Lower lobe of right lung (tissue), 2 donors: ENCODE measurements at places on chromosomes 1 and 21. TPM values are rescaled to one million over a fixed set of nuclear protein-coding genes. Genes with fewer than 3 reads are reported as not detected.

- H3K4me3 ChIP-seq: no peak overlapping the region
- H3K27me3 ChIP-seq: no peaks in the 10 kb centered on the region
- H3K4me1 ChIP-seq: peaks cover 50% of the 10 kb centered on the region
Observed at GRCh38 chr1:212235857-212236256, 49.4 kb upstream of the PPP2R5A start.

DNA sequence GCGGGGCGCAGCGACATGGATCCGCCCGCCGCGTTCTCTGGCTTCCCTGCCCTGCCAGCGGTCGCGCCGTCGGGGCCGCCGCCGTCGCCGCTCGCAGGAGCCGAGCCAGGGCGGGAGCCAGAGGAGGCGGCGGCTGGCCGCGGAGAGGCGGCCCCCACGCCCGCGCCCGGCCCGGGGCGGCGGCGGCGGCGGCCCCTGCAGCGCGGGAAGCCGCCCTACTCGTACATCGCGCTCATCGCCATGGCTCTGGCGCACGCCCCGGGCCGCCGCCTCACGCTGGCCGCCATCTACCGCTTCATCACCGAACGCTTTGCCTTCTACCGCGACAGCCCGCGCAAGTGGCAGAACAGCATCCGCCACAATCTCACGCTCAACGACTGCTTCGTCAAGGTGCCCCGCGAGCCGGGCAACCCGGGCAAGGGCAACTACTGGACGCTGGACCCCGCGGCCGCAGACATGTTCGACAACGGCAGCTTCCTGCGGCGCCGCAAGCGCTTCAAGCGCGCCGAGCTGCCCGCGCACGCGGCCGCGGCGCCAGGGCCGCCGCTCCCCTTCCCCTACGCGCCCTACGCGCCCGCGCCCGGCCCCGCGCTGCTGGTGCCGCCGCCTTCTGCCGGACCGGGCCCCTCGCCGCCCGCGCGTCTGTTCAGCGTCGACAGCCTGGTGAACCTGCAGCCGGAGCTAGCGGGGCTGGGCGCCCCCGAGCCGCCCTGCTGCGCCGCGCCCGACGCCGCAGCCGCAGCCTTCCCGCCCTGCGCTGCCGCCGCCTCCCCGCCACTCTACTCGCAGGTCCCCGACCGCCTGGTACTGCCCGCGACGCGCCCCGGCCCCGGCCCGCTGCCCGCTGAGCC is 459 bp downstream of the FOXE3 start:
- H3K4me3 ChIP-seq: no peak overlapping the region
- DNase-seq: no peak
- peaks cover 39% of the 10 kb centered on the region for H3K27me3 ChIP-seq
- H3K36me3 ChIP-seq: no peaks in the 10 kb centered on the region

GPR37L1 gene
- total RNA-seq: 0.06 TPM

OLFML3 gene
- 38.9 TPM for total RNA-seq

NEK2 gene
- 0.77 TPM for total RNA-seq

GRCh38 chr21:41794600-41794999 is 27.7 kb upstream of the RIPK4 start:
- H3K4me1 ChIP-seq: no peaks in the 10 kb centered on the region
- H3K27me3 ChIP-seq: no peaks in the 10 kb centered on the region
- H3K36me3 ChIP-seq: peaks cover 10% of the 10 kb centered on the region
- H3K4me3 ChIP-seq: no peak overlapping the region
- no peak for DNase-seq

IQGAP3 gene
- 1.7 TPM for total RNA-seq

DNA sequence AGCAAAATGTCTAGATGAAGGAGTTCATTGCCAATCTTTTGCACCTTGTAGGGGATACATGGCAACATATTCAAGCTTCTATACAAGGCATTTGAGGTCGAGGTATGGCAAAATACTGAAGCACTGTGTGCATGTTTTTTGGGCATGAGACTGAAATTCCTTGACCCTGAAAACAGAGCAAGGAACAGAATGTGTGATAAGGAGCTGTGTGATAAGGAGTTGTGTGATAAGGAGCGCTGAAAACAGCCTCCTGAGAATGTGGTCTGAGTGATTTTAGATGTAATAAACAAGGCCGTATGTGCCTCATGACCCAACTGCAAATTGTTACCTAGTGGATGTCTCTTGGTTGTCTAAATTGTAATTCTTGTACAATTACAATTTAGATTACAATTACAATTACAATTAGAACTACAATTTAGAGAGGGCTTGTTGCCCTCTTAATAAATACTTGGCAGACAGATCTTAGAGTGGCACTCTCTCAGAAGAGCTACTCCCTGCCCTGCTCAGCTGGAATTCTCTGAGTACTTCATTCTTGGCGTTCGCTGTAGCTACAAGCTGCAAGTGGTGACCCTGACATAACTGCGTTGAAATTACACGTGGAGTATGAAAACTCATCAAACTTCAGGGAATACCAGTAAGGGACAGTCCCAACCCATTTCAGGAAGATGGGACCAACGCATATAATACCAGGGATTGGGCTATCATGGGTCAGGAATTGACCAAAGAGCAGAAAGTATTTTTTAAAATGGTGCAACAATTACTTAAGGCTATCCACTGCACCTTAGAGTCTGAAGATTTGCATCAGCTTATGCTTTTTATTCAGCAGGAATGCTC is 20.0 kb upstream of the ITLN1 start:
- H3K36me3 ChIP-seq: no peaks in the 10 kb centered on the region
- H3K27ac ChIP-seq: peak overlapping the region; percentile 53
- no peak for DNase-seq
- H3K27me3 ChIP-seq: no peaks in the 10 kb centered on the region
- peaks cover 10% of the 10 kb centered on the region for H3K4me1 ChIP-seq

GRCh38 chr1:216952864-216953263 is 229.6 kb upstream of the ESRRG start:
- DNase-seq: no peak
- no peak overlapping the region for H3K4me3 ChIP-seq

DNA sequence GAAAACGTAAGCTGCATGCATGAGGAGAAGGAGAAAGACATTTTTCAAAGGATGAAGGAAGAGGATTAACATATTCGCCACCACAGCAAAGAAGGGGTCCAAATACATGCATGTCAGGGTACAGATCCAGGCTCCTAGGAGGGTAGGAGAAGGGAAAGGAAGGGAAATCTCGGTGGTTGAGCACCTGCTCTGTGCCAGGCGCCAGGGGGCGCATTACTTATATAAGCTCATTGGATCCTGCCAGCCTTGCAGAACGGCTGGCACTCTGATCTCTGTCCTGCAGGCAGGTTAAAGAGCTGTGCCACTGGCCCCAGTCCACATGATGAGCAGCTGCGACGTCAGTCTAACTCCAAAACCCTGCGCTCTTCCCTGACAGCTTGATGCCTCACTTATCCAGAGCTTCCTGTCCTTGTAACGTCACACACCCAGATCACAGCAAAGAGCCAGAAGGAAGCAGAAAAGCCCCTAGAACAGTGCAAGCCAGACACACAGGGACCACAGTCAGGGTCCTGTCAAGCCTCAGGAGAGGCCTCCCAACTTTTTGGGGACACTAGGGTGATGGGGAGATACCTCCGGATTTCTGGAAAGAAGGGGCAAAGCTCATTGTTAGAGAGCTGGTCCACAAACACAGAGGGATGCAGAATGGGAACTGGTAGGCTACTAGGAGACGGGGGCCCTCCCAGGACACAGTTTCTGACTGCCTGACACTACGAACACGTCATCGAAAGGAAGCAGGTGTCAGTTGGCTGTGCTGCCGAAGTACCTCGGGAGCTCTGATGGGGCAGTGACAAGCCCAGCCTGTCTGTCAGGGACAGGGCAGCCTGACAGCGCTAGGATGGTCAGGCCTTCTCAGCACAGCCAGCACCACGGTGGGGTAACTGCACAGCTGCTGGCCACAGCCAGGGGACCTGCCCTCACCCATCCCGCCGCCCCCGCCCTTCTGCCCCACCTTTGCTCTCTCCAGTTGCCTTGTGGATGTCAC is 99.1 kb downstream of the BEND5 start:
- no peak overlapping the region for H3K4me3 ChIP-seq
- H3K27me3 ChIP-seq: no peaks in the 10 kb centered on the region
- DNase-seq: peak; percentile 82
- H3K36me3 ChIP-seq: no peaks in the 10 kb centered on the region
- H3K27ac ChIP-seq: no peak overlapping the region
- H3K4me1 ChIP-seq: no peaks in the 10 kb centered on the region

RNU1-3 gene
- total RNA-seq: 6,803 TPM
